Activated CD8-positive, alpha-beta T cell treated with anti-CD3 and anti-CD28 coated beads for 36 hours (primary cell): ENCODE measurements at places on chromosomes 2 and 18. TPM values are rescaled to one million over a fixed set of nuclear protein-coding genes. Genes with fewer than 3 reads are reported as not detected.

ORC4 gene
- 33.0 TPM for total RNA-seq

TTR gene
- total RNA-seq: not detected

GRCh38 chr18:37567994-37568359, 2.4 kb upstream of the CELF4 start:
- no peak overlapping the region for H3K4me3 ChIP-seq
- H3K4me1 ChIP-seq: peaks cover 12% of the 10 kb centered on the region
- H3K36me3 ChIP-seq: no peaks in the 10 kb centered on the region
- H3K27ac ChIP-seq: no peak overlapping the region
- H3K27me3 ChIP-seq: peaks cover 61% of the 10 kb centered on the region

DNA sequence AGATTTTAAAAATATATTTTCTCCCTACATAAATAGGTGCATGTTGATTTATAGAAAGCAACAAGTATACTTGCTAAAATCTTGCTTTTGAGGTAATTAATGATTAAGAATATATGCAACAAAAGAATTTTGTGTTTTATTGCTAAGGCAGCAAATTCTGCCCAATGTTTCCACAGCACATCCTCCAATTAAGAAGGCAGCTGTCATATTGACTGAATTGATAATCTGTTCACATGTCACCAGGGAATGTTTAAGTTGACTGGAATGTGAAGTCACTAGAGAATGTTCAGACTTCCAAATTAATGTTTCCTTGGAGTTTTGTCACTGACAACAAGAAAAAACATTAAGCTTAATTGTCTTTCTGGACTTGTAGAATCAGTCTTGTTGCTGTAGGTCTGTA, 1602.7 kb upstream of the SLC39A10 start:
- DNase-seq: no peak
- no peak overlapping the region for H3K4me3 ChIP-seq
- no peak overlapping the region for H3K27ac ChIP-seq
- no peaks in the 10 kb centered on the region for H3K36me3 ChIP-seq
- no peaks in the 10 kb centered on the region for H3K27me3 ChIP-seq
- no peaks in the 10 kb centered on the region for H3K4me1 ChIP-seq

ALPP gene
- not detected for total RNA-seq

GRCh38 chr2:3192920-3193319, 184.7 kb downstream of the EIPR1 start:
- no peaks in the 10 kb centered on the region for H3K27me3 ChIP-seq
- H3K27ac ChIP-seq: no peak overlapping the region
- no peak for DNase-seq
- peaks cover 11% of the 10 kb centered on the region for H3K36me3 ChIP-seq
- no peak overlapping the region for H3K4me3 ChIP-seq

DNA sequence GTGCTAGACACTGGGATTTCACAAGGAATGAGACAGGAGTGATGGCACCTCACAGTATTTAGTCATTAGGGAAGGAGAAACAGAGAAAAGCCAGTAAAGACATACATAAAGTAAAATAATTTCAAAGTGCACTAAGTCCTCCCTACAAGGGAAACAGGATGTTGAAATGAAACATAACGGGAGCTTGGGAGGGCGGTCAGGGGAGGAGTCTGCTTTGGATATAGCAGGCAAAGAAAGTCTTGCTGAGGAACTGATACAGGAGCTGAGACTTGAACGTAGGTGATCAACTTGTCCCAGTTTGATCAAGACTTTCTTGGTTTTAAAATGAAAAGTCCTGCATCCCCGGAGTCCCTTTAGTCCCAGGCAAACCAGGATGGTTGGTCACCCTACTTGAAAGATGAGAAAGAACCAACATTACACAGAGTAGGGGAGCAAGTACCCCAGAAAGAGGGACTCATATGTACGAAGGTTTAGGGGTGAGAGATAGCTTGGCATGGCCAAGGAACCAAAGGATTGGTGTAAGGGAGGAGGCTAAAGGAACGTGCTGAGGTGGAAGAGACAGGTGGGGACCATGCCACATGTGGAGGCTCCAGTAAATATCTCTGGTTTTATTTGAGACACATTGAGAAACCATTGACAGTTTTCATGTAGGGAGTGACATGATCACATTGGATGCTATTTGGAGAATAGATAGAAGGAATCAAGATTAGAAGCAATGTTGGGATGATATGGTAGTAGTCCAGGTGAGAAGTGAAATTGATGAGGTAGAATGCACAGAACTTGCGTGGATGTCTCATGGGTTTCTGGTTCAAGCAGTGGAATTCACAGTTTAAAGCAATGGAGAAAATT, 28.4 kb downstream of the FBXO48 start:
- no peak overlapping the region for H3K27ac ChIP-seq
- H3K27me3 ChIP-seq: no peaks in the 10 kb centered on the region
- H3K4me1 ChIP-seq: peaks cover 16% of the 10 kb centered on the region
- no peaks in the 10 kb centered on the region for H3K36me3 ChIP-seq
- no peak for DNase-seq

BOD1L2 gene
- not detected for total RNA-seq

DNA sequence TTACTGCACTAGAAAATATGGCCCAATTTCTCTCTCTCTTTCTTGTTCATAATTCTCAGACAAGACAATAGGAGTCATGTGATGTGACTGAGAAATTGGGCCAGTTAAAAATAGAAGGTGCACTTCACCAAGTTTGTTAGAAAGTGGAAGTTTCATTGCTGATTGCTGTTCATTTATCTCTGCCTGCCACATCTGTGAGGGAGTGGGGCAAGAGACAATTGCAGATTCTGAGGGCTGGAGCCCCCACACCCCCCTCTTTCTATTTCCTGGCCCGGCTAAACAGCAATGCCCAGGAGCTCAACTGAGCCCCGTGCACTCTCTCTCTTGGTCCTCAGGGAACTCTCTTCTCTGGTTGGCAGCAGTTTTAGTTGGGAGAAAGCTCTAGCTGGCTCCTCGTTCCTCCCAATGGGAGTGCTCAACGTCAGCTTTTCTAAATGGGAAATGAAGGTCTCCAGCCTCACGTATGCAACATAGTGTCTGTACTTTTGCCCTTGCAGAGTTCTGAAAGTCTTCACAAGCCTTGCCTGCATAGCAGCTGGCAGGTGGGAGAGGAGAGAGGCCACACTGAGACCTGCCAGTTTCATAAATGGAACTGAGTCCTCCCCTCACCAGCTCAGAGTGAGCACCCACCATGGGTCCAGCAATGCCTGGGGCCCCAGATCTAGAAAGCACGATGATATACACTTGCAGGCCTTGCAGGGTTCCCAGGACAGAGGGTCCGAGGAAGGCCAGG, 115.7 kb downstream of the MYCN start:
- H3K27me3 ChIP-seq: no peaks in the 10 kb centered on the region
- no peak overlapping the region for H3K4me3 ChIP-seq
- H3K36me3 ChIP-seq: no peaks in the 10 kb centered on the region
- H3K4me1 ChIP-seq: no peaks in the 10 kb centered on the region
- H3K27ac ChIP-seq: no peak overlapping the region

RUFY4 gene
- total RNA-seq: 0.88 TPM

DNA sequence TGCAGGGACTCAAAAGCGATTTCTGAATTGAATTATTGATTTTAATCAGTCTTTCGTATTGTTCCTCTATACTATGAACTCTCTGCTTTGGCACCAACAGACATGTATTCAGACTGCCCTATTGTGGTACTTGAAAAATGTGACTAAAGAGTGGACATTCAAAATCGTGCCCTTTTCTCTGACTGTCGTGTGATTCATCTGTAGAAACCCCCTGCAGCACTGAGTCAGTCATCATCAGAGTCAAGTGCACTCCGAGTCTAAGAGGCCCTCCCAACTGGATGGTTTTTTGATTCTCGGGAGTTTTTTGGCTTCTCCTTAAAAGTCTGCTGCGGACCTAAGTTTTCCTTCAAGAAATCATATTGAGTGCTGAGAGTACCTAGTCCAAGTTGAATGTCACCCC, 96.4 kb upstream of the FOSL2 start:
- no peak overlapping the region for H3K4me3 ChIP-seq
- no peaks in the 10 kb centered on the region for H3K27me3 ChIP-seq
- peaks cover 14% of the 10 kb centered on the region for H3K36me3 ChIP-seq
- no peak overlapping the region for H3K27ac ChIP-seq

GRCh38 chr18:44128365-44128764, 552.3 kb upstream of the SETBP1 start:
- no peaks in the 10 kb centered on the region for H3K36me3 ChIP-seq
- no peak for DNase-seq
- no peaks in the 10 kb centered on the region for H3K4me1 ChIP-seq
- H3K27me3 ChIP-seq: no peaks in the 10 kb centered on the region
- no peak overlapping the region for H3K4me3 ChIP-seq

GRCh38 chr2:191994749-191995148, 147.9 kb upstream of the CAVIN2 start:
- no peaks in the 10 kb centered on the region for H3K4me1 ChIP-seq
- H3K27me3 ChIP-seq: peaks cover 6% of the 10 kb centered on the region
- H3K36me3 ChIP-seq: no peaks in the 10 kb centered on the region

FAM110C gene
- 0.79 TPM for total RNA-seq

PSMA8 gene
- 1.8 TPM for total RNA-seq

- H3K4me1 ChIP-seq: no peaks in the 10 kb centered on the region
- H3K36me3 ChIP-seq: no peaks in the 10 kb centered on the region
- no peak for DNase-seq
Observed at GRCh38 chr2:215604606-215605005, 168.7 kb upstream of the FN1 start.

- no peak overlapping the region for H3K27ac ChIP-seq
- H3K36me3 ChIP-seq: peaks cover 13% of the 10 kb centered on the region
- H3K4me3 ChIP-seq: no peak overlapping the region
- peaks cover 22% of the 10 kb centered on the region for H3K4me1 ChIP-seq
- no peak for DNase-seq
- no peaks in the 10 kb centered on the region for H3K27me3 ChIP-seq
Observed at GRCh38 chr2:143371616-143372015, 242.4 kb downstream of the ARHGAP15 start.

GRCh38 chr2:184577743-184578142, 20.6 kb upstream of the ZNF804A start:
- H3K27me3 ChIP-seq: no peaks in the 10 kb centered on the region
- DNase-seq: no peak
- H3K36me3 ChIP-seq: no peaks in the 10 kb centered on the region

- H3K4me1 ChIP-seq: no peaks in the 10 kb centered on the region
- H3K4me3 ChIP-seq: no peak overlapping the region
- H3K27ac ChIP-seq: no peak overlapping the region
- H3K27me3 ChIP-seq: no peaks in the 10 kb centered on the region
- DNase-seq: no peak
Observed at GRCh38 chr2:150020221-150020620, 432.6 kb upstream of the MMADHC start.

- no peak overlapping the region for H3K27ac ChIP-seq
- H3K4me3 ChIP-seq: no peak overlapping the region
- no peak for DNase-seq
- H3K36me3 ChIP-seq: no peaks in the 10 kb centered on the region
- H3K27me3 ChIP-seq: no peaks in the 10 kb centered on the region
- no peaks in the 10 kb centered on the region for H3K4me1 ChIP-seq
Observed at GRCh38 chr18:3758531-3758930, 308.6 kb downstream of the TGIF1 start.

CSRNP3 gene
- not detected for total RNA-seq

DNA sequence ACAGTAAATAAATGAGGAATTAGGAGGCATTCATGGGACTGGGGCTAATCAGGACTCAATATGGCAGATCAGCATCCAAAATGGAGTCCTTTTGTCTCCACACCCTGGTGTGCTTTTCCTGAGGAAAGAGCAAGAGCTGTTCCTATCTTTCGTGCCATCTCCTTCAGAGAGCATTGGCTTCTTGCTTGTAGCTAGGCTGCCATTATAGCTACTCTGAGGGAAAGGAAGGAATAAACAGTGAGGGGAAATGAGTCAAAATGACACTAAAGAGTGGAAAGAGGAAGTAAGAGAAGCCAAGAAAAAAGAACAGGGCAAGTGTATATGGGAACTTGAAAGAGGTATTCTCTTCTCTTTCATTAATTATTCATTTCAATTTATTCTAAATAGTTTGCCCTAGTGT, 8.4 kb upstream of the NMI start:
- H3K36me3 ChIP-seq: no peaks in the 10 kb centered on the region
- H3K27ac ChIP-seq: no peak overlapping the region
- H3K4me1 ChIP-seq: peaks cover 8% of the 10 kb centered on the region
- no peak overlapping the region for H3K4me3 ChIP-seq
- no peak for DNase-seq
- peaks cover 5% of the 10 kb centered on the region for H3K27me3 ChIP-seq

DNA sequence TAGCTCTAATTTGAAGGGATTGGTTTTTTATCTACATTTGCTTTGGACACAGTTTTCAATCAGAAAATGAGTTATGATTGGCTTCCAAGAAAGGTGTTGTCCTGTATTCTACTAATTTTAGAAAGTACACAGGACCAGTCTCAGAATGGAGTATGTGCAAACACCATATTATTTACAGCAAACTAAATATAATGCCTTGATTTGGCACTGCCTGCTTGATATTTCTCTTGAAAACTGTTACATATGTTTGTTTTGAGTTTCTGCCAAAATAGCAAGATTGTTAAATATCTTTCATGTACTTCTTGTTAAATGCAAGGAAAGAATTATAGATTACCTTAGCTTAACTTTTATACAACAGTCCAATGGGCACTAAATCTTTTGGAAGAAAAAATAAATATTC, 694.9 kb downstream of the KCNJ3 start:
- no peak overlapping the region for H3K4me3 ChIP-seq
- no peak for DNase-seq
- no peaks in the 10 kb centered on the region for H3K36me3 ChIP-seq
- H3K27ac ChIP-seq: no peak overlapping the region

DNA sequence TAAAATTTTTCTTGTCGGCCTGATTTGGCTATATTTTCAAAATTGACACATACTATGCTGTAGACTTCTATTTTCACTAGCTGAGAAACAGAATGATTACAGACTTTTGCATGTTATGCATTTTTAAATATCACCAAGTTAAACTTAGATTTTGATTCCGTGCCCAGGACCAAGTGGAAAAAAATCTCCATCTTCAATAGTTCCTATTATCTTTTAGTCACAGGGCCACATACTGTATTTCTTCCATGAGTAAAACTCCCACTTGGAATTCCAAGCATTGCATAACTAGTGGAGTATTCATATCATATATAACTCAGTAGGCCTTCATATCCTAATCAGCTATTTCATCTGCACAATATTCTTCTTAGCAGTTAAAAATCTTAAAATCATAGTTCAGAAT, 470.9 kb downstream of the ARHGAP15 start:
- H3K4me3 ChIP-seq: no peak overlapping the region
- H3K4me1 ChIP-seq: peaks cover 3% of the 10 kb centered on the region
- H3K27ac ChIP-seq: no peak overlapping the region
- peaks cover 9% of the 10 kb centered on the region for H3K36me3 ChIP-seq

DNA sequence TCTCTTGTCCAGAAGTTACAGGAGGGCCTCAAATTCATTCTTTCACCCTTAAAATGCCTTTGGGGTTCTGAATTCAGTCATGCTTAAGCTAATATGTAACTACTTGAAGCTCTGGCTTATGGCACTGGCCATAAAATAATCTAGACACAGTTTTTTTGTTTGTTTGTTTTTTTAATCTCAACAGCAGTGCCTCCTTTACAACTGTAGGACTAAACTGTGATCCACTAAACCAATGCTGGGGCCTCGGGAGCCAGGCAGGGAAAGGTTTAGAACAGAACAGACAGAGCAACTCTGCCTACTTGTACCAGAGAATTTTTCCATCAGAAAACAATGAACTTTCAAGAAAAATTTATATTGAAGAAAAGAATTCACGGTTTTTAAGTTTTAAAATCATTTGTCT, 1.7 kb downstream of the STAM2 start:
- peak overlapping the region; percentile 24 for H3K4me3 ChIP-seq
- H3K36me3 ChIP-seq: peaks cover 9% of the 10 kb centered on the region
- peaks cover 41% of the 10 kb centered on the region for H3K4me1 ChIP-seq
- H3K27me3 ChIP-seq: no peaks in the 10 kb centered on the region
- no peak for DNase-seq

PHLPP1 gene
- total RNA-seq: 8.6 TPM

- no peaks in the 10 kb centered on the region for H3K36me3 ChIP-seq
- no peak overlapping the region for H3K27ac ChIP-seq
- no peak for DNase-seq
Observed at GRCh38 chr2:180062178-180062577, 55.1 kb upstream of the CWC22 start.

SLC14A1 gene
- 3.1 TPM for total RNA-seq

- H3K27ac ChIP-seq: no peak overlapping the region
- no peaks in the 10 kb centered on the region for H3K4me1 ChIP-seq
Observed at GRCh38 chr2:240195316-240195861, 54.9 kb upstream of the OTOS start.
